ENCODE measurements at places on chromosomes 11 and 22. TPM values are rescaled to one million over a fixed set of nuclear protein-coding genes. Genes with fewer than 3 reads are reported as not detected.

DNA sequence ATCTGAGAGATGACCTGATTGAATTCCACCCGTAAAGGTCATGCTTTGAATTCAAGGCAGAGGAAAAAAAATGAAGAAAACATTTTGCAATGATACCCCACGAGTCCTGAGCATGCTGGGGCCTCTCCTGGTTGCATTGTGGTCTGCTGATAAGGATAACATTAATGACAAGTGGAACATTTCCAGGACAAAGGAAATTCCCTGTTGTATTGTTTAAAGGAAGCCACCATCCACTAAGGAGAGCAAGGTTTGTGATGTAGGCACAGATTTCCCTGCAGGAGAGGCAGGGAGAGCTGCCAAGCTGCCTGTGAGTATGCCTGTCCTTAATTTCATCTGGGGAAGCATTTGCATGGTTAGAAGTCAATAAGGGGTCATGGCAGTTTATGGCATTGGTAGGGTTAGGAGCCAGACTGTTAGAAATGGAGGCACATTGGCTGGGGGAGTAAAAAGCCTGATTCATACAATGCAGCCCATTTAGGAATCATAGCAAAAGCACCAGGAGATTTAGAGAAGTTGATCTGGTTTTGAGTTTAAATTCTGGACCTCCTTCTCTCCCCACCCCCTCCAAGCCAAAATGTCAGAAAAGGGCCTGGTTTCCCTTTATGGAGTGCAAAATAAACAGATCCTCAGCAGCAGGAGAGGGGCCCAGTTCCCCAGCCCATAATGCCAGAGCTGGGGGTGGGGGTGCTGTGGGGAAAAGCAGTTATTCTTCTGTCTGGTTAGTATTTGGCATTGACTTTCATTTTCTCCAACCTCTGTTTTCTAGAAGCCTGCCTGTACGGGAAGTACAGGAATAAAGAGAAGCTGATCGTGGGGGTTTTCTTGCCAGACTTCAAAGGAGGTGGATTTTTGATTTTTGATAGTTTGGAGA is 22.1 kb downstream of the FLI1 start:
- peak; percentile 94 for DNase-seq

DNA sequence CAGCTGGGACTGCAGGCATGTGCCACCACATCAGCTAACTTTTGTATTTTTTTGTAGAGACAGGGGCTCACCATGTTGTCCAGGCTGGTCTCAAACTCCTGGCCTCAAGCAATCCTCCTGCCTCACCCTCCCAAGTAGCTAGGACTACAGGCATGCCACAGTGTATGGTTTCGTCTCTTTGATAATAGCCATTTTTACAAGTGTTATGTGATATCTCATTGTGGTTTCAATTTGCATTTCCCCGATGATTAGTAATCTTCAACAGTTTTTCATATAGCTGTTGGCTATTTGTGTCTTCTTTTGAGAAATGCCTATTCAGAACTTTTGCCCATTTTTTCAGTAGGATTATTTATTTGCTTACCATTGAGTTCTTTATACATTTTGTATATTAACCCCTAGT is 9.0 kb upstream of the MTMR3 start:
- no peak for DNase-seq

Gene RAG2
- total RNA-seq, result not detected

DNA sequence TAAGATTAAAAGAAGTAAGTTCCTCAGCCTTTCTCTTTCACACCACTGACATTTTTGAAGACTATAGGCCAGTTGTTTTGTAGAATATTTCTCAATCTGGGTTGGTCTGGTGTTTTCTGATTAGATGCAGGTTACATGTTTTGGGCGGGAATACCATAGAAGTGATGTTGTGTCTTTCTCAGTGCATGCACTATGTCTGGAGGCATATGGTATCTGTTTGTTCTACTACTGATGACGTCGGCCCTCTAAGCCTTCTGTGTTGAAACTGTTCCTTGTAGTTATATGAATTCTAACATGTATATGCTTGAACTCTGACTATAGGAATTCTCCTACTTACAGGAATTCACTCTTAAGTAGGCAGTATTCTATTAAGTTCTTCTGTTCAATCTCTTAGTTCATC is 21.6 kb downstream of the ZFTA start:
- DNase-seq, result no peak

DNA sequence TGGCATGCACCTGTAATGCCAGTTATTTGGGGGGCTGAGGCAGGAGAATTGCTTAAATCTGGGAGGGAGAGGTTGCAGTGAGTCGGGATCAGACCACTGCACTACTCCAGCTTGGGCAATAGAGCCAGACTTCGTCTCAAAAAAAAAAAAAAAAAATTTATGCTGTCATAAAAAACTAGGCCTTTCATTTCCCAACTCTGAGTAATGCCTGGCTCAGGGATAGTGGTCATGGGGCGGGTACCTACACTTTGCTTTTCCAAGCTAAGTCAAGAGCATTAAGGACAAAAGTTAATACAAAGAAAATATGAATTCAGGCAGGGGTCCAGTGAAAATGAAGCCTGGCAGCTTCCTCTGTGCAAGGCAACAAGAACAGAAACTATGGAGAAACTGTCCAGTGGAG is 16.3 kb downstream of the CPSF7 start:
- DNase-seq, result no peak

- DNase-seq, result no peak
Measured at GRCh38 chr11:106495046-106495445, 417.6 kb downstream of the AASDHPPT start.

- no peak for DNase-seq
Measured at GRCh38 chr22:44268431-44269116, 44.2 kb downstream of the SHISAL1 start.

GRCh38 chr22:21652010-21652546 is 10.0 kb downstream of the SDF2L1 start:
- no peak for DNase-seq

Gene CASP5
- total RNA-seq, result not detected

Gene NXPE4
- total RNA-seq, result not detected

DNA sequence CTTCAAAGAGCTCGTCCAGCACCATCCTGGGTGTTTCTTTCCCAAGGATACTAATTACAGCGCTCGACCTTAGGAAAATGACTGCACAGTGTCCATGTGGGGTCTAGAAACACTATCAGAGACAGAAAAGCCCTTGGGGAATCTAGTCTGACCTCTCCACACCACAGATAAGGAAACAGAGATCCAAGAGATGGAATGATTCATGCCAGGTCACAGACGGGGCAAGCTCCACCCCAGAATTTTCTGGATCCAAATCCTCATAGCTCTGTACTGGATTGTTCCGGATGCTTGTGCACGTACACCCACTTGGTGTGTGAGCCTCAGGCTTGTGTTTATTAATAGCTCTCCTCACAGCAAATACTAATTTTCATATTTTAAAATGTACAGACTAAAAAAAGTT is 11.3 kb downstream of the ABTB2 start:
- no peak for DNase-seq

DNA sequence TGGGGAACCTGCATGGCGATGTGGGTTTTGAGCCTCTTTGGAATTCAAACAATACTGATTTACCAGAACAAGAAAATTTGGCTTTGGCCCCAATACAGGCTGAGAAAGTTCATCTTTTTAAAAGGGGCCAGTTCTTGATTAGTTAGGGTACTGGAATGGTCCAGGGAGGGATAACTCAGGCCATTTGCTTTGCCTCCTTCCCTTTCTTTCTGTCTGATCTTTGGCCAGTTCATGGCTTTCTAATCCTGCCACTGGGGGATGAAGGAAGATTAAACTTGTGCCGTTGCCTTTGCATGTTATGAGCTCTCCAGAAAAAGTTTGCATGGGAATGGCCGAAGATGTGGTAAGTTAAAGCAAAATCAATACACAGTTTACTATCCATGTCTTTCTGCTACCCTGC is 78.4 kb downstream of the ADAMTS15 start:
- no peak for DNase-seq

Data from glomerular endothelial cell (primary cell).